Stimulated activated CD8-positive, alpha-beta memory T cell treated with anti-CD3 and anti-CD28 coated beads, Interleukin-4, amount 100 ng/mL, for 1 hour (primary cell): ENCODE measurements at places on chromosomes 7 and 10.

DNA sequence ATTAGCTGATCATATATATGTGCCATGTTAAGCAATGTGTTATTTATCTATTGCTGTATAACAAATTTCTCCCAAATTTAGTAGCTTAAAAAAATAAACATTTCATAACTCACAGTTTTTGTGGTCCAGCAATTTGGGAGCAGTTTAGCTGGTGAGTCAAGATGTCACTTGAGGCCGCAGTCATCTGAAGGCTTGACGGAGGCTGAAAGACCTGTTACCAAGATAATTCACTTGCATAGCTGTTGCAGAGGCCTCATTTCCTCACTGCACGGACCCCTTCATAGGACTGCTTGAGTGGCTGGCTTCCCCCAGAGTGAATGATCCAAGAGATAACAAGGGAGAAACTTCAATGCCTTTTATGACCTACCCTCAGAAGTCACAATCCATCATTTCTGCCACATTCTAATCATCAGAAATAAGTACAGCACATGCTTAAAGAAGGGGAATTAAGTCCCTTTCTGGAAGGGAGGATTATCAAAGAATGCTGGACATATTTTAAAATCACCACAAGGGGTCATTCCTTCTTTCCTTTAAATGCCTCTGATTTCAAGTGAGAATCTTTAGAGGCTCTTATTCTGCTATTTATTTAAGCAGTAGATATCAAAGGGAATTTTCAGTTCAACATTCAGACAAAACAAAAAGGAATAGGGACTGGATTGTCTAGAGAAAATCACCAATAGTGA lies 10.5 kb upstream of the SRPK2 start:
- no peak for DNase-seq

DNA sequence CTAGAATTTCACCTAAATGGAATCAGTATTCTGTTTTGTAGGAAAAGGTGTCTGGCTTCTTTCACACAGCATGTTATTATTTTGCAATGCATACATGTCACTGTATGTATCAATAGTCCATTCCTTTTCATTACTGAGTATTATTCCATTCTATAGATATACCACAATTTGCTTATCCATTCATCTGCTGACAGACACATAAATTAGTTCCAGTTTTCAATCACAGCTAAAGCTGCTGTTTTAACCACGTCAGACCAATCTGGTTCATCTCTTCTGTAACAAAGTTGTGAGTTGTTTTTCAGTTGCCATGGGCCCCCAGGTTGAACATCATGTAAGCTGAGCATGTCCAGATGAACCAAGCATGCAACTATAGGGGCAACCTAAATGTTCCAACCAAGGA lies 282.1 kb upstream of the MKLN1 start:
- DNase-seq: no peak

DNA sequence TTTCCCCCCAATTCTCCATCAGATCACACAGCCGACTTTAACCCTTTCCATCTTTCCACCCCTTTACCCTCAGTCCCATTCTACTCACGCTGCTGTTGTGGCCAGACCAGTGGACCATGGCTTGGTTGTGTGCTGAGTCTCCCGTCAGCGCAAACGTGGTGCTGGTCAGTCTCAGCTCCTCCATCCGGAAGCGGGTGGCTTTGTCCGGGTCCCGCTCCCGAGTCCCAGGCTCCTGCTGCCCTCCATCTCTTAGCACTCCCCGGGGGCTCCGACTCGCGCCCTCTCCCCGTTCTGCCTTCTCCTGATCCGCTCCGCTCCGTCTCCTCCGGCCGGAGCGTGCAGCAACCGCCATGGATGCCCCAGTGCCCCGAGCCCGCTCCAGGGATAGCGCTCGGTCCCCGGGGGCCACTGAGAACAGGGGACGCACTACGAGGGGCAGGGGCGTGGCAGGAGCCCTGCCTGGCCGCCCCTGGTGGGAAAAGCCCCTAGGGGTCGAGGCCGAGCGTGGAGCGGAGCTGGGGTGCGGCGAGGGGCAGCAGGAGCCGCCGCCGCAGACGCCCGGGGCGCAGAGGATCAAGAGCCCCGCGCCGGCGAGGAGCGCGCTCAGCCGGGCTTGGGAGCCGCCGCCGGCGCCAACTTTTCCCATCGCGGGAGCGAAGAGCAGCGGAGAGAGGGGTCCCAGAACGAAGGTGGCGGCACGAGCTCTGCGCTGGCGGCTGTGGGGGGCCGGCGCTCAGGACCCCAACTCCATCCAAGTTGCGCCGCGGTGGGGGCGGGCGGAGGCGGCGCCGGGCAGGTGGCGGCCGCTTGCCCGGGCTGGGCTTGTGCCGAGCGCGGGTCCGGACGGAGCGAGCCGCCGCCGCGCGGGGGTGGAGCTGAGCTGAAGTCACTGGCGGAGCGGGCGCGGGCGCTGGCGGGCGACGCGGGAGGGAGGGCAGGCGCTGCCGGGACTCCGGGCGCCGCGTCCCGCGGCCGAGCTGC lies at the start of gene SORCS1:
Gene SORCS1, minus strand, starts transcription at position 826 of the 981 bp plus-strand sequence.
- DNase-seq: no peak

DNA sequence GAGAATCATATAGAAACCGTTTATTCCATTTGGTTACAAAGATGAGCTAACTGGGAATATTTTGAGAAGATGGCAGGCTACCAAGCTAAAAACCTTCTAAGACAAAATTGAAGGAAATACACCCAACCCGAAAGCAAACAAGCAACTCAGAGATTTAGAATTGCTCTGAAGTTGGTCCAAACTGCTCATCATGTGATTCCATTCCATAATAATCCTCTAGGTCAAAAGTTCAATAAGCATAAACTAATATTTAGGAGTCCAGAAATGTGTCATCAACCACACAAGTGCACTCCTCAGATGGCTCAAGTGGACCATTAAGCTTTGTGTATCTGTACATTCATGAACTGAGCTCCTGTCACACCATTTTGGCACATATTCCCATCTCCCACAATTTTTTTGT lies 28.7 kb downstream of the DGKI start:
- no peak for DNase-seq

DNA sequence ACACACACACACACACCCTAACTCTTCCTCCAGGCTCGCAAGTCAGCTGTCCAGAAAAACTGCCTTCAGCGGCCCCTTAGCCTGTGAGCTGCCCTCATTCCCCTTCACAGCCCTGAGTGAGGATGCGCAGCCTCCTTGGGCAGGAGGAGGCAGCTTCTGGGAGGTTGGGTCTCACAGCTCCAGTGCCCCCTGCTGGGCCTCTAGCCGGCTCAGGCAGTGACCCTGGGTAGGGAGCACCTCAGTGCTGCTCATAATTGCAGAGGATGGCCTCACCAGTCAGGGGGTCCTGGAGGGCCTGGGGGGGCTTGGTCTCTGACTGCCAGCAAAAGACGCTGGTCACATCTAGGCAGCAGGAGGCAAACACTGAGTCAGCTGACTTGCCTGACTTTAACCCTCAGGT lies 43.7 kb downstream of the ZNF273 start:
- no peak for DNase-seq

DNA sequence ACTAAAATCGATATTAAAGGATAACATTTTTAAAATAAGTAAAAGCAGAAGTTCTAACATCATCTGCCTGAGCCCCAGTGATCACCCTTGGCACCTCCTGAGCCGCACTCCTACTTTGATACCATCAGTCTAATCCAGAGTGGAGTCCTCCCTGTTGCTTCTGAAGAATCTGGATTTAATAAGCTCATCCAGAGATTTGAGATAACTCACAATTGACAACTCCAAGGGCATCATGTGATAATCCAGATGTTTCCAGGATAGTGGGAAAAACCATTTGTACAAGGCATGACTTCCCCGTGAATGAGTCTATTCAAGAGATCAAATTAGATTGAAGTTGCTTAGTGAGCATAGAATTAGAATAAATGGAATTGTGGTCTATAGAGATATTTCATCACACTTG lies 475.8 kb upstream of the C7orf33 start:
- no peak for DNase-seq

DNA sequence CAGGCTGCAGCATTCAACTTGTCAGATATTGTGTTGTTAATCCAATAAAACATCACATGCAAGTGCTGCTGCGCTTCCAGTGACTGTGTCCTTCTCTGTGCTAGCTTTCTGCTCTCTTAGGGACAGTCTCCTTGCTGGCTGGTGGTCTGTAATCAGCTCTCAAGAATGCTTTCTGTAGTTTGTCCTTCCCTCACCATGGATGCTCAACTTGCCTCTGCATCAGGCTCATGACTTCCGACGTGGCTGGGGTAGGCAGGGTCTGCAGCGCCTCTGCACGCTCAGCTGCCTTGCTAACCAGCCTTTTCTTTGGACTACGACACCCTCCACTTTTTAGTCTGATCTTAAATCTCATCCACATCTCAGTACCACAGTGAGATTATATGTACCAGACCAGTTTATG lies 58.3 kb downstream of the MMRN2 start:
- no peak for DNase-seq

GRCh38 chr10:103854265-103854685 lies 1.1 kb downstream of the SH3PXD2A start:
- no peak for DNase-seq

- DNase-seq: no peak
Measured at GRCh38 chr10:5817322-5818047, 4.3 kb upstream of the GDI2 start.

DNA sequence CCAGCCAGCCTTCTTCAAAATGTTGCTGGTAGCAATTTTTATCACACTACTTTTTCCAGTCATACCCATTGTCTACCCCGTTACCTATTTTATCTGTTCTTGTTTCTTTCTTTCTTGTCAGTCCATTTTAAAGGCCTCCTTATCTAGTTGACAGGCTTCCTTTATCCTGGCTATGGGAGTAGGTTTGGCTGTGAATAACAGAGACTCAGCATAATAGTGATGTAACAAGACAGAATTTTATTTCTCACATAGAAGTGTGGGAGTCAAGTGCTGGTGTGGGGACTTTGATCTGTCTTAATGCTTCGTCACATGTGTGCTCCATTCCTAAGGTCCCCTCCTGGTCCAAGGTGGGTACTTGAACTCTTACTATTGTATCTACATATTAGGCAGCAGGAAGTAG lies 283.6 kb downstream of the EXOC4 start:
- DNase-seq: no peak

DNA sequence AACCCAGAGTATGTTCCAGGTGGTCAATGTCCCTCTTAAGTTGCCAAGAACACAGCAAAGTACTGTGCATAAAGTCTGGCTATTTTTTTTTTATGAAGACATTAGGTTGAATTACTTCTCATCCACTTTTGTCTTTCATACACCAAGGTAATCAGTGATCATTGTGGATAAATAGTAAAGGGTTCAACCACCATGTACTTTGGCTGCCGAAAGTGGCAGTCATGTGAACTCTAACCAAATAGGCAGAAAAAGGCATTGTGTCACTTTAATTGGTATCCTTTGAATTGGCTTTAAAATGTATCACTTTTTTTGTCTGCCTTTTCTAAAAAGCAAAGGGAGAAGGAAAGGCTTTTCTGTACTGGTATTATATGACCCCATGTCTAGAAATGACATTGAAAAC lies 7.3 kb downstream of the ITIH2 start:
- DNase-seq: no peak
